ENCODE measurements at places on chromosomes 6 and 20.

DNA sequence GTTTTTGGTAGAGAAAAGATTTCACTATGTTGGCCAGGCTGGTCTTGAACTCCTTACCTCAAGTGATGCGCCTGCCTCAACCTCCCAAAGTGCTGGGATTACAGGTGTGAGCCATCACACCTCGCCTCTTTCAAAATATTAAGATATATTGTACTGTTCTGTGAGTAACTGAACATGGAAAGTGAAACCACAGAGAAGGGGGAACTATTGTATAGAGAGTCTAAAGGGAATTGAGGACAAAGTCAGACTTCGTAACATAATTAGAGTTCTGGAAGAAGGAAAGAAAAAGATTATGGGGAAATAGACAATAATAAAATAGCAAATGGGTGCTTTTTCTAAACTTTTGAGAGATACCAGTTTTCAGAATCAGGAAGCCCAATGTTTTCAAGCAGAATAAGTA is 17.4 kb upstream of the AKAP7 start:
- no peak for DNase-seq

DNA sequence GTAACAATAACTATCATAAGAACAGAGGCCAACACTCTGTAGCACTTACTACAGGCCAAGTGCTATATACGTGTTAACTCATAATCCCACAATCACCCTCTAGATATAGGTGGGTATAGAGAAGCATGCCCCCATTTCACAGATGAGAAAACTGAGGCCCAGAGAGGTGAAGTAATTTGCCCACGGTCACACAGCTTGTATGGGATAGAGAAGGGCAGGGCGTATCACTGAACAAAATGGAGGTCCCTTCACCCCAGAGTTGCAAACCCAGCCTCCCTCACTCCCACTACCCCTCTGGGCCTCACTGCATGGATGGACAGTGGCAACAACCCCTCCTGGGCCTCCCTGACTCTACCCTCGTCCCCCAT is 31.8 kb upstream of the PTGIS start:
- no peak for DNase-seq

DNA sequence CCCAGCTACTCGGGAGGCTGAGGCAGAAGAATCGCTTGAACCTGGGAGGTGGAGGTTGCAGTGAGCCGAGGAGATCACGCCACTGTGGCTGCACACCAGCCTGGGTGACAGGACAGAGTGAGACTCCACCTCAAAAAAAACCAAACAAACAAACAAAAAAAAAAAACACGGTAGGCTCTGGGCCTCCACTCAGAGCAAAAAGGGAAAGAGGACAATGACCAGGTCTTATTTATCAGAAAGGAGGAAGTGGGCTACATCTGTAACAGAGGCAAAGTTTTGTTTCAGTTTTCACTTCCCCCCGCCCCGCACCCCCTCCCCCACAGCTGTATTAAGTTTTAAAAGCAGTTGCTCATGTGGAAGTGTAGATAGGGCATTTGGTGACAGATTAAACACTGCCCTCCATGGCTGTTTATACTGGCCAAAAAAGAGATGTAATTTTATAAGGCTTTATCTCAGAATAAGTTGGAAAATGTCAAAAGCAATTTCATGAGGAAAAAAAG is 114.6 kb downstream of the RCAN2 start:
- DNase-seq: no peak

- DNase-seq: no peak
These were observed 120.5 kb downstream of the BMP2 start for GRCh38 chr20:6887966-6888365.

- DNase-seq: no peak
These were observed 1.5 kb downstream of the SERPINB1 start for GRCh38 chr6:2839982-2840748.

DNA sequence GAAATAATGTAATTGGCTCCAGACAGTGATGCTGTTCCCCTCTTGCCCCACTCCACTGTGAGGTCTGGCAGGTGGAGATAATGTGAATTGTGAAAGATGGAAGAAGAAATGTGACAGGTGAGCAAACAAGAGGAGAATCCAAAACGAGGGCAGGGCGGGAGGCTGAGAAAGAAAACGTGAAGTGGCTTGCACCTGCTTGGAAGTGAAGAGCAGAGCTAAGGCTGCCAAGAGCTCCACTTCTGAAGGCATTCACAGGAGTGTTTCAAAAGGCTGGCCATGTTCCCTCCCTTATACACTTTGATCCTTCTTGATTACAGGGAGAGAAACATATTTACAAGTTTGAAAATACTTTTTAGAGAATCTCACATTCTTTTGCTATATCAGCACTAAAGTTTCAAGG is 359.4 kb downstream of the EPHA7 start:
- no peak for DNase-seq

DNA sequence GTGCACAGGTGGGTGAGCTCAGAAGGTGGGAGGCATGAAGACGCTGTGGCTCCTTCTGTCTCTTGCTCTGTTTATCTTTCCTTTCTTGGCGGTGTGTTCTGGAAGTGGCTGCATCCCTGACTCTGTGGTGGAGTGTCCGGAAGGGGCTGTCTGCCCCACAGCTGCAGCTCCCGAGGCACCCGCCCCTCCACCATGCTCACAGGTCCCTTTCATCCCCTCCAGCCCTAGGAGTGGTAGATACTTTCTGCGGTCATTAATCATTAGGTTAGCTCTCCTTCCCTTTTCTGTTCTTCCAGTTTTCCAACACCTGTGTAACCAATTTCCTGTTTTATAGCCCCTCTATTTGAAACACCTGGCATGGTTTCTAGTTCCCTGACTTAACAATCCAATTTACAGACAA is 65.6 kb downstream of the GJA10 start:
- DNase-seq: no peak

- DNase-seq: no peak
These were observed 99.1 kb downstream of the ADGB start for GRCh38 chr6:146697921-146698320.

DNA sequence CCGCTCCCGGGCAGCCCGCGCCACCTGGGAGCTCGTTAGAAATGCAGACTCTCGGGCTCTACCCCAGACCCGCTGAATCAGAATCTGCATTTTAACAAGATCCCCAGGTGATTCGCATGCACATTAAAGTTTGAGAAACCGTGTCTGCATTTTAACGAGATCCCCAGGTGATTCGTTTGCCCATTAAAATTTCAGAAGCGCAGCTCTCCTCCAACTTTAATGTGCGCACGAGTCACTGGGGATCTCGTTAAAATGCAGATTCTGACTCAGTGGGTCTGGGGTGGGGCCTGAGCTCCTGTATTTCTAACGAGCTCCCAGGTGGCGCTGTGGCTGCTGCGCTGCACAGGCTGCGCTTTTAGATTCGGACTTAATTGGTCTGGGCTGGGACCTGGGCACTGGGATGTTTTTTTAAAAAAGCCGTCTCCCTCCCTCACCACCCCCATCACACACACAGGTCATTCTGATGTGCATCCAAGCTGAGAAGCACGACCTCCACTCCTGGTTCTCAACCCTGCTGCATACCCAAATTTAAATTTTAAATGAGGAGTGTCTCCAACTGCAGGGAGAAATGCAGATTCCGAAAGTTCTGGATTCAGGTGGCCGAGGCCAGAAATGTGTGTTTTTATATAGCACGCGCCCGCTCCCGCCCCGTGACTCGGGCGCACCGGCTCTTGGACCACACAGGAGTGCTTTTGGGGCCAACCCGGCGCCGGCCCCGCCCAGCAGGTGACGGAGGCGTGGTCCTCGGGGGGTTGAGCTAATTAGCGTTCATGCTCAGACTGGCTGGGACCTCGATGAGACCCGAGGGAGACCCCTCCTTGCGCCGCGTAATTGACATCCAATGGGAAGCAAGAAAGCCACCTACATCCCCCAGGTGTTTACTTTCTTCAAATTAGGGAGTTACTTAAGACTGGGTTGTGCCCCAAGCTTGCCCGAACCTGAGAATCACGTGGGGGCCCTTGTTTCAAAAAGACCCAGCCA is 85.8 kb downstream of the ZFP64 start:
- DNase-seq: peak; percentile 74

- DNase-seq: no peak
These were observed 84.8 kb upstream of the MRPS10 start for GRCh38 chr6:42302411-42302810.
